ENCODE measurements at places on chromosomes 2 and 18. TPM values are rescaled to one million over a fixed set of nuclear protein-coding genes. Genes with fewer than 3 reads are reported as not detected.

GRCh38 chr2:55439101-55439397 is 19.4 kb upstream of the CCDC88A start:
- H3K36me3 ChIP-seq = no peaks in the 10 kb centered on the region
- no peak overlapping the region for H3K27ac ChIP-seq
- no peaks in the 10 kb centered on the region for H3K4me1 ChIP-seq
- H3K4me3 ChIP-seq = no peak overlapping the region
- H3K27me3 ChIP-seq = no peaks in the 10 kb centered on the region

DNA sequence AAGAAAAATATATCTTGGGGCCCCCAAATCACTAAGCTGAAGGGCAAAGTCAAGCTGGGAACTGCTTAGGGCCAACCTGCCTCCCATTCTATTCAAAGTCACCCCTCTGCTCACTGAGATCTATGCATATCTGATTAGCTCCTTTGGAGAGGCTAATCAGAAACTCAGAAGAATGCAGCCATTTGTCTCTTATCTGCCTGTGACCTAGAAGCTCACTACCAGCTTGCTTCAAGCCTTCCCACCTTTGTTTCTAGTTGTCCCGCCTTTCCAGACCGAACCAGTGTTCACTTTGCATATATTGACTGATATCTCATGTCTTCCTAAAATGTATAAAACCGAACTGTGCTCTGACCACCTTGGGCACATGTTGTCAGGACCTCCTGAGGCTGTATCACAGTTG is 479.4 kb downstream of the METTL4 start:
- no peak for ATAC-seq
- H3K4me1 ChIP-seq = no peaks in the 10 kb centered on the region
- peaks cover 7% of the 10 kb centered on the region for H3K27me3 ChIP-seq
- no peak overlapping the region for H3K27ac ChIP-seq

The RAX gene
- not detected for total RNA-seq

GRCh38 chr2:37837628-37838328 is 87.3 kb upstream of the RMDN2 start:
- no peak overlapping the region for H3K4me3 ChIP-seq
- no peak overlapping the region for H3K27ac ChIP-seq
- no peaks in the 10 kb centered on the region for H3K36me3 ChIP-seq
- H3K4me1 ChIP-seq = peaks cover 1% of the 10 kb centered on the region
- H3K27me3 ChIP-seq = peaks cover 5% of the 10 kb centered on the region

The ROCK1 gene
- 51.3 TPM for total RNA-seq

Measured in activated T-helper 17 cell treated with anti-CD3 and anti-CD28 coated beads, Interleukin-2, amount 50 U/mL, for 72 hours (primary cell).